Activated T-cell treated with anti-CD3 and anti-CD28 coated beads for 48 hours (primary cell): ENCODE measurements at places on chromosomes 12 and 14.

DNA sequence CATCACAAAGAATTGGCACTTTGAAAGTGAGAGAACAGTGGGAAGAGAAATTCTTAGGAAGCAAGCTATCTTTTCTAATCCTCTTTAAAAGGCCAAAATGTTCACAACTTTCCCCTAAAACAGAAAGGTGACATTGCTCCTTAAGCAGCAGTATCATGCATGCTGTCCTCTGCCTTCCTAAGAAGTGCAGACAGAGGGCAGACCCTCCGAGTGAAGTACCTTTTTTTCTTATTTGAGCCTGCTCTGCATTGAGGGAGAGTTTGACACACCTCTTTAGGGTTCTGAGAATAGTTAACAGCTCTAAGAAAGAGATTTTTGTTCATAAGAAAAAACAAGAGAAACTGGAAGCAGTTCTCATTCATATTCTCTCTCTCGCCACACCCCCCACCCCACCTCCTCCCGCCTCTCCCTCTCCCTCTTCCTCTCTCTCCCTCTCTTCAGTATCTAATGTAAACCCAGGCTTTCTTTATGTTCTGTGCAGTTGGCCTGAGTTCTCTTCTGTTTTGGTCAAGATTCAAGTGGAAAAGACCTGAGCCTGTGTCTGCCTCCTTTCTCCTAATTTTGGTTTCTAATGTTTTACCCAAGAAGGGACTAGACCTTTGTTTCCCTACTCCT is 709.1 kb downstream of the DIO2 start:
- no peak for DNase-seq

GRCh38 chr12:38954238-38954873 is 49.0 kb upstream of the CPNE8 start:
- no peak for DNase-seq

DNA sequence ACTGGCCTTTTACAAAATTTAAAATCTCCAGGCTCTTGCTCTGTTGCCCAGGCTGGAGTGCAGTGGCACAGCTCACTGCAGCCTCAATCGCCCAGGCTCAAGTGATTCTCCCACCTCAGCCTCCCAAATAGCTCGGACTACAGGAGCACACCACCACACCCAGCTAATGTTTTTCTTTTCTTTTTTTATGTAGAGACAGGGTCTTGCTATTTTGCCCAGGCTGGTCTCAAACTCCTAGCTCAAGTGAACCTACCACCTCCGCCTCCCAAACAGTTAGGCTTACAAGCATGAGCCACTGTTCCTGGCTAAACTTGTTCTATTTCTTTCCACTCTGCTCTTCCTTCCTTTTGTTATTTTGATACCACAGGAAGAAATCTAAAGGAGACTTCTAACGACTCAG is 15.2 kb downstream of the SYNJ2BP start:
- no peak for DNase-seq

GRCh38 chr14:68879841-68880575 is 87.1 kb upstream of the ZFP36L1 start:
- no peak for DNase-seq

DNA sequence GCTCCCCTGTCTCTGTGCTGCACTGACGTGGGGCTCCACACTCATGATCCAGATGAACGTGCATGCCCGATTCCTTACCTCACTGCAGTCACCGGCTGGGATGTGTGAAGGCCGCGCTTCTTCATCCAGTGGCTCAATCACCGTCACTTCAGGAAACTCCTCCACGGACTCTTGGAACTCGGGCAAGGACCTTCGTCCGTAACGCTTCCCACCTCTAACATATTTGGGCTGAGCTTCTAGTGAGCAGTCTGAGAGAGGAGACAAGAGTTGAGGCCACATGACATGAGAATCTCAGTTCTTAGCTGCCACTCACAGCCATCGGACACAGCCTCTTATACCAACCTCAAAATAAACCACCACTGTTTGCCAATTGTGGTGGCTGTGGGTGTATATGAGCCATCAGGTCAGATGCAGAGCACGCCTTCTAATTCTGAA is 38.3 kb downstream of the NIN start:
- DNase-seq = no peak

DNA sequence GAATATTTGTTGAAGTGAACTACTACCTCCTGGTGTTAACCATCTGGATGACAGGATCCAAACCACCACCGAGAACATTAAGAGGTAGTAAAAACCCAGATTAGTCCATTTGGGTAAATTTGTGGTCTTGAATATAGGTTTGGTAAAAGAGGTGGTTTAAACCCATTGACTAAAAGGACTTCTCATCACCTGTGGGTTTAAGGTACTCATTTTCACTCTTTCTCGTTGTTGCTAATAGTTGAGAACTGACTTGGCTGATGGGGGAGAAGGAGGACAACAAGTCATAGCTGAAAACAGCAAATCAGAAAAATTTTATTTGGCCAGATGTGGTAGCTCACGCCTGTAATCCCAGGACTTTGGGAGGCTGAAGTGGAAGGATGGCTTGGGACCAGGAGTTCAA is 59.2 kb downstream of the ACADS start:
- no peak for DNase-seq

DNA sequence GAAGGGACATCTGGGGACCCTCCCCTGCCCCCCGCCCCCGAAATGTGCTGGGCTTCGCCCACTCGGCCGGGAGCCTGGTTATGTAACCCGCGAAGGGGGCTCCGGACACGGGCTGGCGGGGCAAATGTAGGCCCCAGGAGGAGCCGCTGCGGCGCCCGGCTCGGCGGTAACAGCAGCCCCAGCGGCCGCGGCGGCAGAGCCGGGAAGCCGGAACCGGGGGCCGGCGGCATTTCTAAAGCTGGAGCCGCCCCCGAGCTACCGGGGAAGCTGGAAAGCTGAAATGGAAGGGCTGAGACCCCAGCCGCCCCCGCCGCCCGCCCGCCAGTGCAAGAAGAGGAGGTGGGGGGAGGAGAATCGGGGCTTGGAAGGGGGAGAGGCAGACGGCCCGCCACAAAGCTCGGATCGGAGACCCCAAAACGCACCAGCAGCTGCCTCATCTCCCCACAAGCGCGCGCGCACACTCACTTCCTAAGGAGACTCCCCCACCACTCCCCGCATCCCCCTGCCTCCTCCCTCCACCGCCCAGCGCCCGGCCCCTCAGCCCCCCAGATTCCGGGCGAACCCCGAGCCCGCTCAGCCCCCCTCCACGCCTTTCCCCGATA is 1.5 kb downstream of the KDM2B start:
- peak; percentile 34 for DNase-seq

GRCh38 chr12:14993117-14993516 is 20.3 kb downstream of the PDE6H start:
- no peak for DNase-seq

DNA sequence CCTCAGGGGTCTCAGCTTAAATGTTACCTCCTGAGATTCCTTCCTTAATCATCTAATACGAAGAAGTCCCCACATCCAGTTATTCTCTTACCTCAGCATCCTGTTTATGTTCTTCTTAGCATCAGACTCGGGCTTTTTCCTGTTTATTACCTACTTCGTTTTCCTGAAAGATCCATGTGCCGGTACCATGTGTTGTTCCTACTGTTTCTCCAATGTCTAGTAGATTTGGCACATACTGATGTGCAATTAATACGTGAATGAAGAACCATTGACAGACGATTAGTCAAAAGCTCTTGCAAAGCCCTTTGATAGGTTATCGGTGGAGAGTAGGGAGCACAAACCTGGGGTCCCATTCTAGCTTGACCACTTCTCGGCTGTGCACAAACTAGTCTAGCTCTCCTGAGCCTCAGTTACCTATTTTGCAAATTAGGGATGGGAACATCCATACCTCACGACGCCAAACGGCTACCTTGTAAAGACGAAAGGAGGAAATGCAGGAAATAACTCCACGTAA is 735 bp upstream of the MAPKAPK5 start:
- no peak for DNase-seq

DNA sequence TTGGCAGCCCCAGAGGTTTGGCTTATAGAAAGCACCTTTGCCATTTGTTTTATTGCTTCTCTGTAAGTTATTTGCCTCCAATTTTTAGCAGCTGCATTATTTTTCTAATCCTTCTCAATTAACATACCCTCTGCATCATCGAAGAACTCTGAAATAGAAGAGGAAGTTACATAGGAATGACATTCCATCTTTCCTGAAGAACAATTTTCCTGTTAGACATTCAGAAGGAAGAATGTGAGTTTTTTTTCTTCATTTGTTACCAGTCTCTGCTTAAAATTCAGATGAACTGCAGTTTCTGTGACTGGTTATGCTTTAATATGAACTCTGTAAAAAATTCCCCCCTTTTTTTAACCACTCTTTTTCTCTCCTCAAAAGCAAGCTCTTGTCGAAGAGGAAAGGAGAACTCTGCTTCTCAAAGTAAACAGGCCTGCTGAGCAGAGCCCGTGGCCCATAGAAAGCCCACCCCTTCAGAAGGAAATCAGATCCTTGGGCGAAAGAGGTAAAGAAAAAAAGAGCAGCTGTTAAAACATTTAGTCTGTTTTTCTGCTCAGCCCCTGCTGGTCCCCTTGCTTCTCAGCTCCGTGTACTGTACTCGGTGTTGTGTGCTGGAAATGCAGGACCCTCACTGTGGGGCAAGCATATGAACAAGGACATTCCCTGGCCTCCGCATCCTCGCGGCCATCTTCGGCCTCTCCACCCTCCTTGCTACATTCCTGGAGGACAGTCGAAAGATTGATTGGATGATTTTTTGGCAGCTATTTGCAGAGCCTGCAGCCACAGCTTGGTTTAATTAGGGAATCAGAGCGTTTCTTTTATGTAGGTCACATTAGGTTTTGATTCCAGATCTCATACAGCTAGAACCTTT is 164.4 kb upstream of the LRIG3 start:
- no peak for DNase-seq

DNA sequence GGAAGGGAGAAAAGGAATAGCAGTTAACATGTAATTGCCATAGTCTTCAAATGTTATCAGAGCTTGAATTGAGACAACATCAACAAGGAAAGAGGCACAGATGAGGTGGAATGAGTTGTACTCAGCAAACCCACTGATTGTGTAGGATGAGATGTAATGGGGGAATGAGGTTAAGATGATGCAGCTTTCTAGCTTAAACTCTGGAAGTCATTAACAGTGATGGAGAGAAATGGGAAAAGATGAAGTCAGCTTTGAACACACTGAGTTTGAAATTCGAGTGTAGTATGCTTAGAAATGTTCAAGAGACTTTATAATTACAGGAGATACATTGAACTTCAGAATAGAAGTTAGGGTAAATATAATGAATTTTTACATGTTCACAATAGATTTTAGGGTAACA is 106.9 kb downstream of the PRKD1 start:
- no peak for DNase-seq

- no peak for DNase-seq
Observed at GRCh38 chr12:14256121-14256520, 109.4 kb upstream of the ATF7IP start.

- DNase-seq = no peak
Observed at GRCh38 chr12:54489857-54490256, 7.7 kb upstream of the NCKAP1L start.

- no peak for DNase-seq
Observed at GRCh38 chr14:32565256-32565655, 236.2 kb downstream of the AKAP6 start.

DNA sequence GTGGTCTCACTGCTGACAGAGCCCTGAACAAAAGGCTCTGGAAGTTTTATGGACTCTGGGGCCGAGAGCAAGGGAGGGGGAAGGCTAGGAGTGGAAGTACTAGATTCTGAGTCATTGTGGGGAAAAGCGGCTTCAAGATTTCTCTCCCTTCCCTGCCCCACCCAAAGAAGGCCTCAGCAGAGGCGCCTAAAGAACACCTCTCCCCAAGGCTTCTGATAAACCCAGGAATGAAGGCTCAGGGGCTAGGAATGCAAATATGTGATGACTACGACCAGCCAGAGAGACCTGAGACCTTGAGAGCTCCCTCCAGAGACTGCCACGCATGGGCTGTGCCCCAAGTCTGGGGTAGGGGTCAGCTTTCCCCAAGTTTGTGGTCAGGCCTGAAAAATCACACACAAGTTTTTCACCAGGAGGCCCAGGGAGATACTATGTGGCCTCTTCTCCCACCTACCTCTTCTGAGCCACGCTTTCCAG is 130.7 kb upstream of the HIF1A start:
- DNase-seq = no peak

DNA sequence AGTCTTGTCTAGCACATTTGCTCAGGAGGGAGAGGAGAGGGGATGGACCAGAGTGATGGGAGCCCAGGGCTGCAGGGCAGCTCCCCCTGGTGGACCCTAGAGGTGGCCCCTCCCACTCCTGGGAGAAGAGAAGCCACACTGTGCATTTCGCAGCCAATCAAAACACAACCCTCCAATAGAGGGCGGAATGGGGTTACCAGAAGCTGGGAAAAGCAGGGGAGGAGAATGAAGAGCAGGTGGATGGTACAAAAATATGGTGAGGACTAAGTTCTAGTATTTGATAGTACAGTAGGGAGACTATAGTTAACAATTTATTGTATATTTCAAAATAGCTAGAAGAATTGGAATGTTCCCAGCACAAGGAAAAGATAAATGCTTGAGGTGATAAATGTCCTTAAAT is 23.6 kb downstream of the VASH1 start:
- peak; percentile 53 for DNase-seq

- no peak for DNase-seq
Observed at GRCh38 chr12:77166696-77167095, 101.3 kb upstream of the E2F7 start.

DNA sequence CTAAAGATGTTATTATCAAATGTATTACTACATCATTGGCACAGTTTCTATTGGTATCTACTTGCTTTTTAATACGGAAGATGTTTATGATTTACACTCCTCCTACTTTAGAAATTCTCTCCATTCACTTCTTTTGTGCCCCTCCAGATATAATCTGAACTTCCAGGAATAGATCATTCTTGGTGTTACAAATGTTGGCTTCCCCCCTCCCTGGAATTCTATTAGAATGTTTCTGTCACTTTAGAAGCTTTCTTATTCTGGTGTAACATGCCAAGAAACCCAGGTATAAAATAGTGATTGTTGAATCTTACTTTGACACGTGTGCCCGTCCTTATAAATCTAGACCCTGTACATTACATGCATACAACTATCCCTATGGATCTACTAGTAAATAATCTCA is 1.2 kb upstream of the WDR20 start:
- DNase-seq = no peak

DNA sequence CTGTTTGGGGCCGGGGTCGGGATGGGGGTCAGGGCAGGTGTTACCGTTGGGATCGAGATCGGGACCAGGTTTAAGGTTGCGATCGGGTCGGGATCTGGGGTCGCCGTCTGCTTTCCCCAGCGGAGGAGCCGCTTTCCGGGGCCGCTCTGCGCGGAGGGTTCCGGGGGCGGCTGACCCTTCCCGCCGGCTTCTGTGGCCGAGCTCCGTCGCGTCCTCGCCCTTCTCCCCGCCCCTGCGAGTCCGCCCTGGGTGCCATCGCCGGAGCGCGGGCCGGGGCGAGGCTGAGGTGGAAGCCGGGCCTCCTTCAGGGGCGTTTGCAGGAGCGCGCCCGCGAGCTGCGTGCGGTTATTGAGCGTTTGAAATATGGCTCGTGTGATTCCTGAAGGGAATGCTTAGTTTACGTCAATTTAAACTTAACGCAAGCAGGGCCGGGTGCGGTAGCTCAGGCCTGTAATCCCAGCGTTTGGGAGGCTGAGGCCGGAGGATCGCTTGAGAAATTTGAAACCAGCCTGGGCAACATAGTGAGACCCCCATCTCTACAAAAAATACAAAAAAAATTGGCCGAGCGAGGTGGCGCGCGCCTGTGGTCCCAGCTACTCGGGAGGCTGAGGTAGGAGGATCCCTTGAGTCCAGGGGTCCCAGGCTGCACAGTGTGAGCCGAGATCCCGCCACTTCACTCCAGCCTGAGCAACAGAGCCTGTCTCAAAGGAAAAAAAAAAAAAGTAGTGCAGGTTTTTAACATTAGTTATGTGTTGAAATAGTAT is 620 bp downstream of the PGAM5 start:
- peak; percentile 23 for DNase-seq
